ENCODE measurements at places on chromosomes 11 and 22. TPM values are rescaled to one million over a fixed set of nuclear protein-coding genes. Genes with fewer than 3 reads are reported as not detected.

GRCh38 chr11:15473954-15474837 lies 359.5 kb downstream of the INSC start:
- no peak for DNase-seq

KCNE3 gene
- total RNA-seq: 5.3 TPM

OR8K1 gene
- 4.6 TPM for total RNA-seq

- DNase-seq: no peak
Measured at GRCh38 chr11:2577991-2578928, 121.5 kb downstream of the KCNQ1OT1 start.

- no peak for DNase-seq
Measured at GRCh38 chr11:133251841-133252240, 280.5 kb downstream of the OPCML start.

DNA sequence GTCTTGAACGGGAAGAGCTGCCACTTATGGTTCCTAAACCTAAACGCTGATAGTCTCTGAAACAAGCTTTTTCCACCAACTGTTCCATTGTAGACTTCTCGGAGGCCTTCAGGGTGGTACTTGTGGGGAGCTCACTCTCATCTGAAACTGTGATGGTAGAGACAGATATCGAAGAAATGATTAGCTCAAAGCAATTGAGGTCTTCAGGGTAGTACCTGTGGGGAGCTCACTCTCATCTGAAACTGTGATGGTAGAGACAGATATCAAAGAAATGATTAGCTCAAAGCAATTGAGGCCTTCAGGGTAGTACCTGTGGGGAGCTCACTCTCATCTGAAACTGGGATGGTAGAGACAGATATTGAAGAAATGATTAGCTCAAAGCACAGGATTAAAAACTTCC lies 175.7 kb downstream of the SWAP70 start:
- no peak for DNase-seq

GRCh38 chr11:129048911-129049310 lies 106.2 kb upstream of the TP53AIP1 start:
- peak; percentile 56 for DNase-seq

SLN gene
- not detected for total RNA-seq

FAM180B gene
- total RNA-seq: not detected

- DNase-seq: peak; percentile 22
Measured at GRCh38 chr11:31487848-31488247, 21.6 kb downstream of the IMMP1L start.

DNA sequence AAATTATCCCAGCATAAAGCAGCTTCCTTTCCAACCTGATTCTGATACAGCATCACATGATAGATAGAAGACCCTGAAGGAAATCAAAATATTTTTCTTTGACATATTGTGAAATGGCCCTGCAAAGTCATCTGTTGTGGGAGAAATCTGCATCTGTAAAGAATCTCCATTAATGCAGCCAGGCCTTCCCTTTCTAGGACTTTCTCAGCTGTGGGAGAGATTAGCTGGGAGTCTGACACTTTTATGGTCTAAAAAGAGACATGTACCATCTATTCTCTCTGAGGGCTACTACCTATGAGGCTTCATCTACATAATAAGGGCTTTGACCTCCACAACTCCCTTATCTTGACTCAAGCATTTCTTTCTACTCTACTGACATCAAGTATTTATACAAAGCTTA lies 238.1 kb downstream of the SWAP70 start:
- DNase-seq: peak; percentile 35

- DNase-seq: no peak
Measured at GRCh38 chr22:48714231-48714630, 1113.4 kb downstream of the BRD1 start.

GDPD4 gene
- 0.48 TPM for total RNA-seq

DNA sequence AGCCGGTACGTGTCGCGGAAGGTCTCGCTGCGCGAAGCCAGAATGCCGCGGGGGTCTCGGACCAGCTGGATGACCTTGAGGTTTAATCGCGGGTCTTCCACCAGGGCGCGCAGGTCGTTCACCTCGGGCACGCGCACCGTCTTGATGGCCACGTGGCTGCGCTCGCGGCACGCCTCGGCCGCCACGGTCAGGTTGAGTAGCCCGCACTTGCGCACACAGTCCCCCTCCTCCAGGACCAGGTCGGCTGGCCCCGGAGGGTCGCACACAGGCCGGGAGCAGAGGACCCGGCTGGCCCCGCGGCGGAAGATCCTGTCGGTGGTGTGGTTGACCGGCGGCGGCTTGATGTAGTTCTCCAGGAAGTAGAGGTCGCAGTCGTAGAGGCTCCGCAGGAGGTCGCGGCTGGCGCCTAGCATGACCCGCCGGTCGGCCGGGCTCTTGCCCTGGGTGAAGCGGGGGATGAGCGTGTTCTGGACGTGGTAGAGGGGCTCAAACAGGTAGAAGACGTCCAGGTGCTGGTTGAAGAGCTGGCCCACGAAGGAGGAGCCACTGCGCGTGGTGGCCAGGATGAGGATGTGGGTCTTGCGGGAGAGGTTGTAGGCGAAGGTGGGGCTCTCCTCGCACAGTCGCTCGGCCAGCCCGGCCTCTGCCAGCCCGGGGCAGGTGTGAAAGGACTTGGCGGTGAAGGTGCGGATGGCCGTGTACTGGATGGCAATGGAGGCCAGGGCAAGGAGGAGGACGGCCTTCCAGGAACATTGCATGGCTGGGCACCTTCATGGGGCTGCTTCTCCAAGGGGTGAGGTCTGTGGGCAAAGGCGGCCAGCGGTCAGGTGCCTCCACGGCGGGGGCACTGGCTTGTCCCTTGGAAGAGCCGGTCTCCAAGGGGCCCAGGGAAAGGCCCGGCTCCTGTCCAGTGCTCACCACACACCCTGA lies 15.0 kb downstream of the CHST1 start:
- no peak for DNase-seq

DNA sequence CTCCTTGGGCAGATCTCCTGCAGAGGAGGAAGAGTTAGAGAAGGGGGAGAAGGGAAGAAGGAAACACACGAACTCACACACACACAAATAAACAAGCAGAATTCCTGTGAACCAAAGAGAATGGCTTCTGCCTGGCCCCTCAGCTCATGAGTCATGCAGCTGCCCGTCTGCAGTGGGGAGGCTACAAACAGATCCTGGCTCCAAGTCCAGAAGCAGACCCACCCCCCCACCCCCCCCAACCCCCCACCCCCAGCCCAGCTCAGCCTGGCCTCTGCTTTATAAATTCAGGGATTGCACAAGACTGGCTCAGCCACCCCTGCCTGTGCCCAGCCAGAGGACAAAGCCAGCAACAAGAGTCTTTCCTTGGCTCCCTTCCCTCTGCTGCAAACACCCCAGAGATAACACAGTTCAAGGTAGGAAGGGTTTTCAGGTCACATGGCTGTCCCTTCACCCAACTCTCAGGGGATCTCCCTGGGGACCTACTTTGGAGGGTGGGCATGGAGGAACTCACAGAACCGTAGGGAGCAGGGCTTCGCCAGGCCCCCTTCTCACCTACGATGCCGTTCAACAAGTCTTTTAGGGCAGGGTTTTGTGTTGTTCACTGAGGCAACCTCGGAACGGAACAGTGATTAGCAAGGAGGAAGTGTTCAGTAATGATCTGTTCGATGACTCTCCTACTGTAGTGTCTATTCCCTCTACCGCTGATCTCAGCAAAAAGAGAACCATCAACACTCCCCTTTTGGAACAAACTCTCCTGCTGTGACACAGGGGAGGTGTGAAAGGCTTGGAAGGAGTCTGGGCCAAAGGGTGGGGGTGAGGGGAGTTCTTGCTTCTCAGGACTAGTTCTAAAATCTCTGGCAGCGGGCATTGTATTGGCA lies 35.5 kb downstream of the RPL27A start:
- DNase-seq: peak; percentile 87

DNA sequence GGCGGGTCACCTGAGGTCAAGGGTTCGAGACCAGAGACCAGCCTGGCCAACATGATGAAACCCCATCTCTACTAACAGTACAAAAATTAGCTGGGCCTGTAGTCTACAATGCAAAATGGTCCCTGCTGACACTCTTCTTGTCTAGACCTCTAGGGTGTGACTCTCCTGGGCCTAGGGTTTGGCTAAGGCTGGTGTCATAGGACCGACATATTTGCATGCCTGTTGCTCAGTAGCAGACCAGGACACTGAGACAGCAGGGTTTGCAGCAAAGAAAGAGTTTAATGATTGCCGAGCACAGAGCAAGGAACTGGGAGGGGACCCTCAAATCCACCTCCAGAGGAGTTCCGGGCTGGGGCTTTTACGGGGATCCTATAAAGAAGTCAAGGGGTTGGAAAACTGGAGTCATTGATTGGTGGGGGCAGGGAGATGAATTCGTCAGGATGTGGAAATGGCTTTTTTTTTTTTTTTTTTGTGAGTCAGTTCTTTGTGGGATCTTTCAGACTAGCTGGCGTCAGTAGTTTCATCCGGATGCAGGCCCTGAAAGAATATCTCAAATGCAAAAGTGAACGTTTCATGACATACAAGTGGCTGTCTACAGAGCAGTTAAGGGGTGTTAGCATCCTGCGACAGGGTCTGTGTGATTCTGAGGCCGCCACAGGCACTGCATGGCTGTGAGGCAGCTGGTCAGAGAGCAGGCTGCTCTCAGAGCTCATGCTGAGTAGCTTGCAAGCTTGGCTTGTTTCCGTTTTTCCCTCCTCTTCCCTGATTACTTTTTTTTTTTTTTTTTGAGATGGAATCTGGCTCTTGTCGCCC lies 27.2 kb upstream of the A4GALT start:
- DNase-seq: peak; percentile 48

DNA sequence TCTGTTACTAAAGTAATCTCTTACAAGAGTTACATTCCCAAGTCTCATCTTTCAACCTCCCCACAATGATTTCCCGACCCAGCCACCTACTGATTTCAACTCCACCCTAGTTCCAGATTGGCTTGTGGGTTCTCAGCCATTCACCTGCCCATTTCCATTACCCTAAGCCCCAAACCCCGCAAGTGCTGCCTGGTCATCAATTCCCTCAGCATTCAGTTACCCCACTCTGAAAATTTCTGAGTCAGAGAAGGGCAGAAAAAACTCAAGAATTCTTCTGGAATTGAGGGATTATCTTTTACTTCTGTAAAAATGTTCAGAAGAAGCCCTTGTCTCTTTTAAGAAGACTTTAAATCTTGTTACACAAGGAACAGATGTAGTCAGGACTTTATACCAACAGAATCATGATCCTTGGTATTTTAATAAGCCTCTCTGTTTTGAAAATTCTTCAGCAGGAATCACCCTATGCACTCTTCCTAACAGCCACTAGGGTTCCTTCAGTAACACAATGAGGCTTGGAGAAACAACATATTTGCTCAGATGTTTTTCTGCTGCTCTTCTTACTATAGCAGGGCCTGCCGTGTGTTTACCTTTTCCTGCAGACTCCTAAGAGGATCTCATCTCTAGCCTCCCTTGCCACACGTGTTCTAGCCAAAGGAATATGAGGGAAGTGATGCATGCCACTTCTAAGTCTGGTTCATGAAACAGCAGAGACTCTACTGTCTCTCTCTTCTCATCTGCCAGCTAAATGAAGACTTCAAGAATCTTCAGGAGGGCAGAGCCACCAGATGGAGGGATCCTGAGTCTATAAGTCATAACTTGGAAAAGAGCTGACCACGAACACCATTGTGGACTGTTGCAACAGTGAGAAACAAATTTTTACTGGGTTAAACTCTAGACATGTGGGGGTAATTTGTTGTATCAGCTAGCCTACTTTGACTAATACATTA lies 29.3 kb upstream of the PAMR1 start:
- peak; percentile 74 for DNase-seq

DNA sequence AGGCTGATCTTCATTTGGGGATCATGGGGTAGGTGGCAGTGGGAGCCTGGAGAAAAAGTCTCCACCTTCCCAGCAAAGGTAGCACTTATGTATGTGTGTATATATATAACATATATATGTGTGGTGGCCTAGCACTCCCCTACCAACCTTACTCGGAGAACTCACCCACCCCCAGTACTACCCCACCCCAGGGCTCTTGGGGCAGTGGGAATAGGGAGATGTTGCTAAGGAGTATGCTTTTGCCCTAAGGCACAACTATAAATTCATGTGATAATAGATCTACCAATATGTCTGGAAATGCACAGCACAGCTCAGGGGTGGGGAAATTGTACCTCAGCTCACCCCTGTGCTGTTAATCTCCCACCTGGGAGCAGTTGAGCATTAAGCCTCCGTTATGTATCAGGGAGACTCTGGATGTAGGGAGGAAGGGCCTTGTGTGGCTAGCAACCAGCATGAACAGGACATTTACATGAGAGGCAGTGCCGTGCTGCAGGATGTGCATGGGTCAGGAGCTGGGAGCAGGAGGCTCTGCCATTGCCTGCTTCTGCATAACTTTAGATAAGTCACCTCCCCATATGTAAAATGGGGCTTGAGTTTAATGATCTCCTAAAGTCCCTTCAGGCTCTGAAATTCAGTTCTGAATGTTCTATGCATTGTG lies 57.3 kb downstream of the C11orf91 start:
- no peak for DNase-seq

TUBA8 gene
- total RNA-seq: 4.8 TPM

PTPN5 gene
- total RNA-seq: 4.8 TPM

- no peak for DNase-seq
Measured at GRCh38 chr11:74033046-74033445, 24.2 kb upstream of the UCP3 start.

UBQLN3 gene
- 2.6 TPM for total RNA-seq

Measured in umbilical cord (tissue), 2 donors.